ENCODE measurements at places on chromosomes 12 and 14.

- no peak for DNase-seq
These were observed 15.0 kb downstream of the CCDC85C start for GRCh38 chr14:99589031-99589441.

DNA sequence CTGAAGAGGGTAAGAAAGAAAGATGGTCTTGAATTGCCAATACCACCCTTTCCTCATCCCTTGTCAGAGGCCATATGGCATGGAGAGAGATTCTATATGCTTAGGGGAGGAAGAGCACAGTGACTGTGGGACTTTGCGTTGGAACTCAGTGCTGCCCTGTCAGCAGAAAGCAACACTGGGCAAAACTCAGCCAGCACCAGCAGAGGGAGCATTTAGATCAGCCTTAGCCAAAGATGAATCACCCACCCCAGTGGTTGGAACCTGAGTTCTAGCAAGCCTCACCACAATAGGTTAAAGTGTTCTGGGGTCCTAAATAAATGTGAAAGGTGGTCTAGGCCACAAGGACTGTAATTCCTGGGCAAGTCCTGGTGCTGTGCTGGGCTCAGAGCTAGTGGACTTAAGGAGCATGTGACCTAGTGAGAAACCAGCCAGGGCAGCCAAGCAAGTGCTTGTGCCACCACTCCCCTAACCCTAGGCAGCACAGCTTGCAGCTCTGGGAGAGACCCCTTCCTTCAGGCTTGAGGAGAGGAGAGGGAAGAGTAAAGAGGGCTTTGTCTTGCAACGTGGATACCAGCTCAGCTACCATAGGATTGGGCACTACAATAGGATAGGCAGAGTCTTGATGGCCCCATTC is 11.4 kb upstream of the BCAT1 start:
- no peak for DNase-seq

GRCh38 chr12:46659824-46660223 is 166.0 kb downstream of the SLC38A4 start:
- DNase-seq = no peak

DNA sequence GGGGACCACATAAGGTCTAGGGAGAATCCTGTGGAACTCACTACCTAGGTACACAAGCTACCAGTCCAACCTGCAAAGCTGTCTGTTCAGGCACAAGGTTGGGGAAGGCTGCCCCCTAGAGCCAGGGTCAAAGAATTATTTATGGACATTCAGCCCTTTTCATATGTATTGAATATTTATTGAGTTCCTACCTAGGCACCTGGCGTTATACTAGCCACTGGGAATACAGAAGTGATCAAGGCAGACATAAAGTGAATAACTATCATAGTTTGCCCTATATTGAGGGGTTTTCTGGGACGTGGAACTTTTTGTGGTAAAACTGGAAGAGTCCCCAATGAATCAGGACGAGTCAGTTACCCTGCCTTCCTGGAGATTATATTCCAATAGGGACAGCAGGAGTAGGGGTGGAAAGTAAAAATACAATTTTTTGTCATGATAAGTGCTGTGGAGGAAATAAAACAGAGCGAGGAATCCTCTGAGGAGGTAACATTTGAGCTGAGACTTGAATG is 5.8 kb upstream of the SLC48A1 start:
- peak; percentile 75 for DNase-seq

- DNase-seq = no peak
These were observed 217.3 kb downstream of the ADGRD1 start for GRCh38 chr12:131171029-131171428.

GRCh38 chr14:57692671-57693070 is 173.2 kb downstream of the SLC35F4 start:
- peak; percentile 60 for DNase-seq

All from NCI-H1417 (cell line).